ENCODE measurements at places on chromosomes 13 and 19.

- DNase-seq, result no peak
Measured at GRCh38 chr19:44876930-44877535, 14.0 kb upstream of the TOMM40 start.

GRCh38 chr13:45933203-45933908, 81.8 kb upstream of the SIAH3 start:
- no peak for DNase-seq

- no peak for DNase-seq
Measured at GRCh38 chr19:35417713-35418534, 30.1 kb upstream of the FFAR2 start.

DNA sequence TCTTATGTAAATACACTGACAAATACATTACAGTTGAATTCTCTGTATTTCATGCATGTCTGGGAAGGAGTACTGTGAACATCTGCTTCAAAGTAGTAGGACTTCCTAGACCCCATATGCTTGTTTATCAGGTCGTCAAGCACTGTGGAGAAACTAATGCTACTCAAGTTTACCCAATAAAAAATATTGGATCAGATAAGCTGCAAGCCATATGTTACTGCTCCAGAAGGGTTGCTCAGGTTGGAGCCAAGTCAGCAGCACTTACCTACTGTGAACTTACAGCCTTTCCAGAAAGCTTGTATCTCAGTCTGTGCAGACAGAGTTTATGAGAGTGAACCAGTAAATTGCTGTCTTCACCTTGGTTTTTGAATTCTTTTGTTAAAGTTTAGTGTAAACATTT, 36.2 kb downstream of the SLAIN1 start:
- no peak for DNase-seq

- DNase-seq, result no peak
Measured at GRCh38 chr13:80082396-80083080, 258.4 kb downstream of the SPRY2 start.

DNA sequence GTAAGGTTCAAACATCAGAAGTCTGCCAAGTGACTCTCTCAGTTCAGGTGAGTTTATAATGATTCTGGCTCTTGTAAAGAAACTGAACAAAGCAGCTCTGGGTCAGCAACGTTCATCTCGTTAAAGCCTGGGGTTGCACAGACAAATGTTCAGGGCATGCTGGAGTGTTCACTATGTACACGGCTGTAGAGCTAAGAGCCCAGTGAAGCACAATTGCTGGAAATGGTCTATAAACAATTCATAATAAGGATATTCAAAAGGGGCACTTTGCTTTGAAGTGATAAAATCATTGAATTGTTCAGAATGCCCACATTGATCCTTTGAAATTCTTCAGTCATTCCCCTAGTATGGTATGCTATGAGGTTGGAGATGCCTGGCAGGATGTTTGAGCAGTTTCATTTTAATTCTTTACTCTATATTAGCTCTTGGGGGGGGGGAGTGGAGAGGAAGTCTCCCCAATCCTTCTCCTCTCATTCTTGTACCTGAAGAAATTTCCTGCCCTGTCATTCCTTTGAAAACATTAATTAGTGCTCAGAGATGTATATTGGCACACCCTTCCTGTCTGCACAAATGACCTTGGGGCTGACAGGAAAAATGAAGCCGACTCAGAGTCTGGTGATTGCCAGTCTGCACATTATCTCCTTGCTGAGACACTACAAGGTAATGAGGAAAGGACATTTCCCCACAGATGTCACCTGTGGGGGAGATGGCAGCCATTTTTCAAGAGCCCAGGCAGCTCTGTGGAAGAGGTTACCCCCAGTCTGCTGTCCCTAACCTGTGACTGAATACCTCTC, 145.5 kb downstream of the DLEU7 start:
- DNase-seq, result no peak

DNA sequence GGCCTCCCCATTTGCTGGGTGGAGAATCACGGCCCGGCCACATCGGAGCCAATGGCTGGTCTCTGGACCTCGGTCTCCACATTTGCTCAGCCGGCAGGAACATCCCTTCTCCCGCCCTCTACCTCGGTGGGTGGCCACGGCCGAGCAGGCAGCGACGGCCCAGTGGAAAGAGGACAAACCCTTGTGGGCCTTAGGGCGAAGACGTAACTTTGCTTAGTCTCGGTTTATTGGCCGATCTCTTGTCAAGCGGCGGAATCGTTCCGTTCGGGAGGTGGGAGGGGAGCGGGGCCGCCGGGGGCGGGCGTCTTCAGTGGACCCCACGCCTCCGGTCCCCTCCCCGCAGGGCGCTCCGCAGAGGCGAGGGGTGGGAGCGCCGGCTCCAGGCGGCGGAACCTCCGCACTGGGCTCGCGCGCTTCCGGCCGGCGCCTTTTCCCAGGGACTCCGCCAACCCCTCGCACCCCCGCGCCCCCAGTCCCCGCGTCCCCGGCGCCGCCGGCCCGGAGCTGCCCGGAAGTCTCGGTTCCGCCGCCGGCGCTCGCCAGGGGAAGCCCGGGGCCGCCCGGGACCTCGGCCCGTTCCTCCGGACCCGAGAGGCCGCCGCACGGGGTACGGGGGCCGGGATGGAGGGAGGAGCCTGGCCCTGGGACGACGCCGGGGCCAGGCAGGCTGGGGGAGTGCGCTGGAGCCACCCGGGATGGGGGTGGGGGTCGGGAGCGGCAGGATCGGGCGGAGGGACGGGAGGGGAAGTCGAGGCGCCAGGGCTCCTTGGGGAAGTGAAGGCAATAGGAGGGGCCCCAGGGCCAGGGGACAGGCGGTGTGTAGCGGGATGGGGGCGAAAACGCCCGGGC, at the start of gene ZNF580:
TSS of gene ZNF580 (plus strand) at position 426 of the 849 bp plus-strand sequence. CDS start 1,507 bp downstream, outside the sequence.
- peak; percentile 86 for DNase-seq

DNA sequence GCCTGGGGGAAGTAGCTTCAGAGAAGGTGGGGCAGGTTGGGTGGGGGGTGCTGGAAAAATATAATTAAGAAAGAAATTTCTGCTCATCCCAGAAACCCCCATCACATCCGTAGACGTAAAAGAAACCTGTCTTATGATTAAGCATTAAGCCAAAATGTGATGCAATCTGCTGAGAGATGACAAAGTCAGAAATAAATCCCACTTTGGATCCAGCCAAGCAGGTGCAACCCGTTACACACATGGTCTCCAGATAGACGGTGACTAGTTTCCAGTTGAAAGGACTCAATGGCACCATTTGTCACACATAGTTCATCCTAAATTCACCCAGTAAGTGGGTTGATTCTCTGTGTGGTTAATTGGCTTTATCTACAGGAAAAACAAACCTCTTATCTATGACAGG, 34.1 kb downstream of the PSG5 start:
- no peak for DNase-seq

DNA sequence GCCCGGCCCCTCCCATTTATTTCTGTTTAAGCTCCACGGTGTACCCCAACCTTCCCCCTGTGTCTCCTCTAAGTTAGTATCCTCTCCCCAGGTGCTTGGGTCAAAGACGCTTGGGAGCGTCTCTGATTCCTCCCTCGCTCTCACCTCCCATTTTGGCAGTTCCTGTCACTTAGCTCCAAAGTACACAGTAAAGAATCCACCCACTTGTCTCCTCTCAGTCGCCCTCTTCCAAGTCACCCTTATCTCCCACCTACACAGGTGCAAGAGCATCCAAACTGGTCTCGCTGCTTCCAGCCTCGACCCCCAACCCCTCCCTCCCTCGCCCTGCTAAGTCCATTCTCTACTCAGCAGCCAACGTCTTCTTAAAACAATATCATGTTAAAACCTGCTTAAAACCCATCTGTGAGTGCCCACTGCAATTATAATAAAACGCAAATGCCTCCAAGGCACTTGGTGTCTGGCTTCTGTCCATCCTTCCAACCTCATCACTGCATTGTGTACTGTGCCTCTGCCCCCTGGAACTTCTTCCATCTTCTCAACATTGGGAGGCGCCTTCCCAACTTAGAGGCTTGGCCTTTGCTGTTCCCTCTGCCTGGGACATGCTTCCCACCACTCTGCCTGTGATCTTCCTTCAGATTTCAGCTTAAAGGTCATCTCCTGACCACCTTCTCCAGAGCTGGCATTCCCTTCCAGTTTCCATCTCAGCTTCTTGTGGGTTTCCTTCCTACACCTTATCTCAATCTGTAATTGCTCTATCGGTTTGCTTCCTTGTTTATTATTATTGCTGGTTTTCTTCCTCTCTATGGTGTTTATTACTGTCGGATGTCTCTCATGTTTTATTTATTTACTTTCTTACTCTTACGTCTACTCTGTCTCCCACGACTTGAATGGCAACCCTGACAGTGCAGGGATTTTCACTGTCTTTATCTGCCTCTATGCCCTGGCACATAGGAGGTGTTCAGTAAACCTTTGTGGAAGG, 9.5 kb upstream of the KLK14 start:
- no peak for DNase-seq

DNA sequence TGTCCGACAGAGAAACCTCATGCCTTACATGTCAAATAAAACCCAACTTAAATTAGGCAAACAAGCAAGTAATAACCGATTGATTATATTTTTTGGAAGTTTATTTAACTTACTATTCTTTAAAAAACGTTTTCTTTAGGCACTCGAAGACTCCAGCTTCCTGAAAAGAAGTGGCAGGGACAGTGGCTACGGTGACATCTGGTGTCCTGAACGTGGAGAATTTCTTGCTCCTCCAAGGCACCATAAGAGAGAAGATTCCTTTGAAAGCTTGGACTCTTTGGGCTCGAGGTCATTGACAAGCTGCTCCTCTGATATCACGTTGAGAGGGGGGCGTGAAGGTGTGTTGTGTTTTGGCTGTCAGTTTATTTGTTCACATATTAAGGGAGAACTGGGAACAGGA, 164.4 kb downstream of the LMO7 start:
- DNase-seq, result no peak

DNA sequence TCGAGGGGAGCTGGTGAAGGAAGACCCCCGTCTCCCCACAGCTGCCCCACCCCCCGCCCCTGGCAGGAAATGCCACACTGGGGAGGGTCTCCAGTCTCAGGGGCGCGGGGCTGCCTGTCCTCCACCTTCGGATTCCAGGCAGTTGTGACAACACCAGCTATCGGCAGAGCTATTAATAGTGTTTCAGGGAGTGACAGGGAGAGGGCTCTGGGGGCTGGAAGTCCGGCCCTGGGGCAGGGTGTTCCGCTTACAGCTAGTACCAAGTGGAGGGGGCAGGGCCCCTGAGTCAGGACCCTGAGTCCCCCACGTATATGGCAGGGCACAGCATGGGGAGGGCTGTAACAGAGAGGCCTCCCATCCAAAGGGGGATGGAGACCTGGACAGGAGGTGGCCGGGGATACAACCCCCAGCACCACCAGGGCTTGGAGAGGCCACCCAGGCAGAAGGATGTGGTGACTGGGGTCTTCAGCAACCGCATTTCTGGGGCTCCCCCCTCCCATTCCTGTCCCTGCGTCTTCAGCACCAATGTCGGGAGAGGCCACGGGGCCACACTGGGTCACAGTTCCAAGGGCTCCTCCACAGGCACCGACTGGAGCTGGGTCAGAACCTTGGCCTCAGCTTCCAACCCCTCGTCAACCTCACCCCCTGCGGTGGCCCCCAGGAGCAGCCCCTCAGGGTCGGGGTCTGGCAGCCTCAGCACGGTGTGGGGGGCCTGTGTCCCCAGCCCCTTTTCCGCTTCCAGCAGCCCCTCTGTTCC, 3.9 kb downstream of the SIX5 start:
- DNase-seq, result no peak

DNA sequence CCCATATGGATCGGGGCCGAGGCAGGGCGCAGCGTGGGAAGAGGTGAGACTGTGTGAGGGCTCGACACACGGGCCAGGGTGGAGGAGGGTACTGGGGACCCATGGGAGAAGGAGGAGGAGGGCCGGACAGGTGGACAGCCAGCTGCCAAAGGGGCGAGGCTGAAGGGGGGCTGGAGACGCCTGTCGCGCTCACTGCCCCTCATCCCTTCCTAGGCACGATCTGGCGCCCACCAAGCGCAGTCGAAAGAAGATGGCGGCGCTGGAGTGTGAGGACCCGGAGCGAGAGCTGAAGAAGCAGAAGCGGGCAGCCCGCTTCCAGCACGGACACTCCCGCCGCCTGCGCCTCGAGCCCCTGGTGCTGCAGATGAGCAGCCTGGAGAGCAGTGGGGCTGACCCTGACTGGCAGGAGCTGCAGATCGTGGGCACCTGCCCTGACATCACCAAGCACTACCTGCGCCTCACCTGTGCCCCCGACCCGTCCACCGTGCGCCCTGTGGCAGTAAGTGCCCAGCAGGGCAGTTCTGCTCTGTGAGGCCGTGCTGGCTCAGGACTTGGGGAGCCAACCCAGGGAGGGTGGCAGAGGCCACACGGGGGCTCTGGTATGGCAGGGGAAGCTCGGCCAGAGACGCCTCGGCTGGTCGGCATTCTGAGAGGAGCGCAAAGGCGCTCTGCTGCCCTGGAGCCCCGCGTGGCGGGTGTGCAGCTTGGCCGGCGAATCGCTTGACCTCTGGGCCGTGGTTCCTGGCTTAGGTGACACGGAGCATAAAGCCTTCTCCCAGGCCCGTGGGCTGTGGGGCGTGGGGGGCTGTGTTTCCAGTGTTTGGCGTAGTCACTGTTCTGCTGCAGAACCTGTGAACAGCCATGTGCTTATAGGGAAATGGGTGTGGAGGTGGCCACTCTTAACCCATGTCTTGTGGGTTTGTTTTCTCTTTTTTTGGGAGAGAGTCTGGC, 6.9 kb downstream of the LENG9 start:
- no peak for DNase-seq

DNA sequence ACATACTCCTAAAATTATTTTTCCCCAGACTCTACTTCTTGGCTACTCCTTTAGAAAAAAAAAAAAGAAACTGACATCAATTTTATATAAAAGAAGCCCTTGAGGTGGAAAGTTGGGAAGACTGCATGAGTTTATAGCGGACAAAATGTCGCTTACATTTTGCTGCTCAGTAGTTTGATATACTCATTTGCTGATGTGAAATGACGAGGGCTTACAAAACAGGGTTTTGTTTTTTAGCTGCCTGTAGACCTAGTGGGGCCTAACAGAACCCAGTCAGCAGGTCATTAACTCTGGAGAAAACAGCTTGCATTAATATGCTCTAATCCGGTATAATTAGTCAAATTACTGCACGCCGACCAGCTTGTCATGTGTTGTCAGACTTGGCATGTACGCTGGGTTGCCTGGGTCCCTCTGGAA, 37.6 kb upstream of the MAB21L1 start:
- DNase-seq, result no peak

GRCh38 chr19:33659835-33660234, 38.1 kb downstream of the CHST8 start:
- no peak for DNase-seq

Data from endodermal cell (in vitro differentiated cells).